ENCODE measurements at places on chromosomes 7 and 10. TPM values are rescaled to one million over a fixed set of nuclear protein-coding genes. Genes with fewer than 3 reads are reported as not detected.

The PAPOLB gene
- 0.04 TPM for polyA plus RNA-seq

The SP4 gene
- 6.2 TPM for polyA plus RNA-seq

The HOXA4 gene
- 24.6 TPM for polyA plus RNA-seq

The SRGN gene
- 21.8 TPM for polyA plus RNA-seq

The PCDH15 gene
- 1.0 TPM for polyA plus RNA-seq

The CYP3A4 gene
- polyA plus RNA-seq: not detected

The TSPAN12 gene
- 57.2 TPM for polyA plus RNA-seq

The FFAR4 gene
- 0.43 TPM for polyA plus RNA-seq

The TMEM130 gene
- 2.7 TPM for polyA plus RNA-seq

The PHYHIPL gene
- 2.1 TPM for polyA plus RNA-seq

The STEAP1B gene
- 1.8 TPM for polyA plus RNA-seq

The TMEM213 gene
- polyA plus RNA-seq: 0.13 TPM

The NKX1-2 gene
- polyA plus RNA-seq: not detected

The BCAP29 gene
- 39.5 TPM for polyA plus RNA-seq

The ACTL6B gene
- not detected for polyA plus RNA-seq

The OPN1SW gene
- polyA plus RNA-seq: 2.2 TPM

The AGAP4 gene
- 21.7 TPM for polyA plus RNA-seq

The AFAP1L2 gene
- 40.2 TPM for polyA plus RNA-seq

The STAG3 gene
- 25.7 TPM for polyA plus RNA-seq

The AEBP1 gene
- 72.1 TPM for polyA plus RNA-seq

The CTTNBP2 gene
- 1.5 TPM for polyA plus RNA-seq

The NXPH1 gene
- not detected for polyA plus RNA-seq

The TMEM196 gene
- polyA plus RNA-seq: not detected

The GSDME gene
- 8.0 TPM for polyA plus RNA-seq

The ANK3 gene
- polyA plus RNA-seq: 179 TPM

The TNPO3 gene
- polyA plus RNA-seq: 30.9 TPM

The ANKRD7 gene
- polyA plus RNA-seq: 0.45 TPM

The SNX10 gene
- polyA plus RNA-seq: 1.8 TPM

The SNCG gene
- polyA plus RNA-seq: 4.7 TPM

The GBX1 gene
- polyA plus RNA-seq: 2.7 TPM

The PIP gene
- not detected for polyA plus RNA-seq

The FEZF1 gene
- 0.12 TPM for polyA plus RNA-seq

The DYNC1I1 gene
- polyA plus RNA-seq: 0.58 TPM

The PRR15 gene
- not detected for polyA plus RNA-seq

The SORBS1 gene
- polyA plus RNA-seq: 72.6 TPM

The TCTN3 gene
- 23.7 TPM for polyA plus RNA-seq

The SLC26A4 gene
- 0.79 TPM for polyA plus RNA-seq

The GRID2IP gene
- 0.18 TPM for polyA plus RNA-seq

The CEP55 gene
- 6.0 TPM for polyA plus RNA-seq

The NPTX2 gene
- 6.9 TPM for polyA plus RNA-seq

The CLEC5A gene
- polyA plus RNA-seq: 0.28 TPM

The SEMA3C gene
- polyA plus RNA-seq: 124 TPM

The ZNF804B gene
- not detected for polyA plus RNA-seq

The EFCAB10 gene
- 0.93 TPM for polyA plus RNA-seq

The TAS2R40 gene
- not detected for polyA plus RNA-seq

The ARHGAP22 gene
- polyA plus RNA-seq: 1.3 TPM

The YWHAG gene
- 199 TPM for polyA plus RNA-seq

The CYP26C1 gene
- polyA plus RNA-seq: not detected

The VPS37D gene
- 3.1 TPM for polyA plus RNA-seq

The MALRD1 gene
- polyA plus RNA-seq: 1.4 TPM

The TMEM236 gene
- 0.49 TPM for polyA plus RNA-seq
